Right hindlimb (tissue), 1 donor: ENCODE measurements at places on chromosomes 4 and X.

- no peak for DNase-seq
These were observed 93.8 kb downstream of the HDAC8 start for GRCh38 chrX:72478853-72479252.

DNA sequence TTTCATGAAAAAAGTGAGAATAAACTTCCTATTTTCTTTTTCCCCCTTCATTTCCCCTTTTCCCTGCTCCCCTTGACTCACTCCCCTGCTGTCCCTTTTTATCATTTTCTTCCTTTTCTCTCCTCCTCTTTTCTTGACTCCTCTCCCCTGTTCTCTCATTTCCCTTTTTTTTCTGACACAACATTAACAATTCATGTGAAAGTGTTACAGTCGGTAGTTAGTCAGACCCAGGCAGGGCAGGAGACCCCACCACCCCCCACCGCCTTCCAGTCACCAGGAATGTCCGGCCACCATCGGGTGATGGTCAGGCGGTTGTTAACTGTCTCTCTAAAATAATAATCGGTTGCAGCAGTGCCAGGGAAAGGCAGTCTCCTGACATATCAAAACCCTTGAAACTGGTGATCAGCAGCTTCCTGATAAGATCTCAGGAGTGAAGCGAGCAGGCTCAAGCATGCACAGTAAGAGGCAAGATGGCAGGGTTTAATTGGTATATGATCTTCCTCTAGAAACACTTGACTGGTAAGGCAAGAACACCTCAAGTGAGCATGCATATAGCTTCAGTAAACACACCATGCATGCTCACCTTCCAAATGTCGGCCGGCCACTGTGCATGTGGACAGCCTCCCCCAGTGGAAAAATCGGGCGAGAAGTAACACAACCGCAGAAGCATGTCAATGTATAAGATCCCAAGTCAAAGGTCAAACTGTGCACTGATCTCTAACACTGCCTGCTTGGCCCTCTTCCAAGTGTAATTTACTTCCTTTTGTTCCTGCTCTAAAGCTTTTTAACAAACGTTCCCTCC, 191.4 kb downstream of the NDST4 start:
- no peak for DNase-seq

- no peak for DNase-seq
These were observed 107.9 kb upstream of the ELOVL6 start for GRCh38 chr4:110306303-110306702.

- peak; percentile 91 for DNase-seq
These were observed 37.4 kb upstream of the SPON2 start for GRCh38 chr4:1209821-1210220.

- no peak for DNase-seq
These were observed 22.7 kb upstream of the STX18 start for GRCh38 chr4:4564522-4564921.

- no peak for DNase-seq
These were observed 247.7 kb upstream of the ETNPPL start for GRCh38 chr4:109010521-109010920.

- no peak for DNase-seq
These were observed 24.2 kb downstream of the L1CAM start for GRCh38 chrX:153861733-153862310.

DNA sequence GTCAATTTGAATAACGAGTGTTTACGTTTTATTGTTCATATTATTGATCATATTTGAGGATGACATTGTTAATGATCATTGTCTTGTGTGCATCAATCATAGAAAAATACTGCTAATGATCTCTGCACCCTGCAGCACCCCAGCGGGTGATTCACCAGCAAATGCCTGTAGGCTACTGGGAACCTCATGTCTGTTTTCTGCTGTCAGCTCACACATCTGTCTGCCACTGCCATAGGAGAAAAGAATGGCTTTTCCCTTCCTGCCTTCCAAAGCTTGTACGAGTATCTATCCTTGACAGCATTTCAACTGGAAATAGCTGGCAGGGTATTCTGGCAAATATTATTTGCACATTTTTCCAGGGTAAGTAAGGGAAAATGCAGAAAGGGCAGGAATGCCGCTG, 272.1 kb upstream of the TRAM1L1 start:
- no peak for DNase-seq

- peak; percentile 12 for DNase-seq
These were observed 6.6 kb downstream of the LANCL3 start for GRCh38 chrX:37578045-37578444.

DNA sequence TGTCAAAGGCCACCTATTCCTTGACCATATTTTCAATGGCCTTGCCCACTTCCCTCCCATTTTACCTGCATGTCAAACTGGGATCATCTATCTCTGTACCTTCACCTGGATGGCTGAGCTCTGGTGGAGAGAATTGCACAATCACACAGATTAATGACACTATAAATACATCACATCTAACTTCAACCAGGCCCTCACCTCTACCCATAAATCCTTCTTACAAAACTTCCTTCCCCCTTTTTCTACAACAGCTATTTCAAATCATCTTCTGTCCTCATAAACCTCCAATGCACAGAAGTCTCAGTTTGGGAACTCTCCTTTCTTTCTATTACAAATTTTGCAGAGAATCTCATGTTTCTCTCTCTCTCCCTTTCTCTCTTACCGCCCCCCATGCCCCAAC, 9.2 kb downstream of the PALLD start:
- DNase-seq = no peak

DNA sequence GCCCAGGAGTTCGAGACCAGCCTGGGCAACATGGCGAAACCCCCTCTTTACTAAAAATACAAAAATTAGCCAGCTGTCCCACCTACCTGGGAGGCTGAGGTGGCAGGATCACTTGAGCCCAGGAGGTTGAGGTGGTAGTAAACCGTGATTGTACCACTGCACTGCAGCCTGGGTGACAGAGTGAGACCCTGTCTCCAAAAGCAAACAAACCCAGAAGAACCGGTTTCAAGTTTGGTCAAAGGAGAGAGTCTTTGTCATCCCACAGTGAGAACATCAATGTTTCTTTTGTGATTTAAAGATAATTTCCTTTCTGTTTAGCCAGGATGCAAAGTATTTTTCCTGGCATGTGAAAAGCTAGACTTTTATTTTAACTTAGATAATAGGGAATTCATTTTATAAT, 26.7 kb downstream of the PDK3 start:
- no peak for DNase-seq

GRCh38 chrX:68998716-68999115, 166.5 kb downstream of the PJA1 start:
- DNase-seq = no peak

GRCh38 chrX:136608295-136608933, 39.5 kb upstream of the CD40LG start:
- no peak for DNase-seq

DNA sequence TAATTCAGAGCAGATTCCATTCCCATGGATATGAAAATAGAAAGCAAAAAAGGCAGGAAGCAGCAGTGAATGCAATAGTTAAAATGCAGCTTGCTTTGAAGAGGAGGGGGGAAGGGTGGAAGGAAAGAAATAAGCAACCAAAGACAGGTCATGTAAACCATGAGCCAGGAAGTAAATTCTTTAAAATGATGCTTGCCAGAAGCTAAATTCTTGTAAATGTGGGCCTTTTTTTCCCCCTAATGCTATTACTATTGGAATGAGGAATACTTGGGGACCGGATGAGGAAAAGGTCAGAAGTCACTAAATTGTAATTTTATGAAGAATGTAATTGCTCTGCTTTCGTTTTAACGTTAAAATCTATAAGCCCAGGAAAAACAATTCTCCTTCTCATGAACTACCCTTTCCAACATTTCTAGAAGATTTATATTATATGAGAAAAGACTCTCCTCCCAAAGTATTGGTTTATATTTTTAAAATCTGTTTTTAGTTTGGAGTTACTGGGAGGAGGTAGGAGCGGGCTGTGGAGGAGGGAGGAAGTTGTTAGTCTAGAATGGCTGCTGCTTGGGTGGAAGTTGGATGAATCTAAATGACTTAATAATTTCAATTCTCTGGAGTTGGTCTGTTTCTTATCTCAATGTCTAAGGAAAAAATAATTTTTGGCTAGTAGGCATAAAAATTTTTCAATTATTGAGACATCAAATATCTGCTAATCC, 77.6 kb upstream of the PCDH18 start:
- no peak for DNase-seq

DNA sequence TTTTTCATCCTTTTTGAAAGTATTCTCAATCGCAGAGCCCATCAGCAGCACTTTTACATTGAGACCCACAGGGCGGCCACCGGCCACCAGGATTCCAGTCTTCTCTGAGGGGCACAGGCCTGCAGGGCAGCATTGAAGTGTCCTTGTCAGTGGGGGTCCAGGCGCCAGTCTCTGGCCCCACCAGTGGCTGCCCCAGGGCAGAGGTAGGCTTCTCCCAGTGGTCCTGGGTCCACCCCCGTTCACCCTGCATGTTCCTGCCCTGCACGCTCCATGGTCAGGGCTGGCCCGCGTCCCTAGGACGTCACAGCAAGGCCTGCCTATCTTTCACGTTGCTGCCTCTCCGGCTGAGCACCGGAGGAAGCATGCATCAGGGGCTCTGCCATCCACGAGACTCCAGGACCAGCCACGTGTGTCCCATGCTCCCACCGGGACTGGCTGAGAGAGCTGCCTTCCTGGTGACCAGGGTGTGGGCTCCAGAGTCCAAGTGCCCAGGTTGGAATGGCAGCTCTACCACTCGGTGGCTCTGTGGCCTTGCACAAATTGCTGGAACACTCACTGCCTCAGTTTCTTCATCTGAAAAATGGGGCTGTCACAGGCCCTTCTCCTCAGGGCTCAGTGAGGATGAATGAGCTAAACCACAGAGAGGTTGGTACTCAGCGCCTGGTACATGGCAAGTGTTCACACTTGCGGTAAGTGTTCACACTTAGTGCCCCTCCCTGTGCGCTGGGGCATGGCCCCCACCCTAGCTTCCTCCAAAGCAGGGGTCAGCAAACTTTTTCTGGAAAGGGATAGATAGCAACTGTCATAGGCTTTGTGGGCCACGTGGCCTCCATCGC, 30.7 kb upstream of the JAKMIP1 start:
- no peak for DNase-seq

GRCh38 chr4:10006231-10006600, 15.1 kb downstream of the SLC2A9 start:
- DNase-seq = no peak

GRCh38 chr4:68373513-68373912, 23.6 kb upstream of the YTHDC1 start:
- peak; percentile 90 for DNase-seq

- DNase-seq = peak; percentile 19
These were observed 88.8 kb upstream of the ESX1 start for GRCh38 chrX:104343428-104344129.

GRCh38 chr4:46980851-46981250, 12.5 kb downstream of the GABRA4 start:
- no peak for DNase-seq

DNA sequence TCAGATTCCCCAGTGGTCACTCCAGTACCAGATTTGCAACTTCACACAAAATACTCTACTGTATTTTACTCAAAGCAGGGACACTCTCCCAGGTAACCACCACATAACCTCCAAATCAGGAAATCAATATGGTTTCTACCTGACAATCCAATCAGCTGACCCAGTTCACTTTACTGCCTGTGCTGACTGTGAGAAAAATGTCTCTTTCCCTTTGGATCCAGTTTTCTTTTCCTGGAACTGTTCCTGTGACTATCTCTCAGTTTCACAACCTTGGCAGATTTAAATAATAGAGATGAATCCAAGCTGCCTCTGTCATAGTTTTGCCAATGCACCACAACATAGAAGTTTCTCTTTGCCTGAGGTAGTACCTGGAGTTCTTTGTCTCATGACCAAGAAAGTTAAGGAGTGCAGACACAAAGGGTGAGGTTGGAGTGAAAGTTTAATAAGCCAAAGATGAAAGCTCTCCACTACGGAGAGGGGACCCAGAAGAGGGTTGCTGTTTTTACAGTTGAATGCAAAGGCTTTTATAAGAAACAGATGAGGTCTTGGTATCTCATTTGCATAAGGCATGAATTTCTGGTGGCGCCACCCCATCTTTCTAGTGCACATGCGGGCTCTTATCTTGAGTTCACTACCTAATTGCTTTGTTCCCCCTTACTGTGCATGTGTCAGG, 29.7 kb upstream of the IL9R start:
- DNase-seq = no peak

DNA sequence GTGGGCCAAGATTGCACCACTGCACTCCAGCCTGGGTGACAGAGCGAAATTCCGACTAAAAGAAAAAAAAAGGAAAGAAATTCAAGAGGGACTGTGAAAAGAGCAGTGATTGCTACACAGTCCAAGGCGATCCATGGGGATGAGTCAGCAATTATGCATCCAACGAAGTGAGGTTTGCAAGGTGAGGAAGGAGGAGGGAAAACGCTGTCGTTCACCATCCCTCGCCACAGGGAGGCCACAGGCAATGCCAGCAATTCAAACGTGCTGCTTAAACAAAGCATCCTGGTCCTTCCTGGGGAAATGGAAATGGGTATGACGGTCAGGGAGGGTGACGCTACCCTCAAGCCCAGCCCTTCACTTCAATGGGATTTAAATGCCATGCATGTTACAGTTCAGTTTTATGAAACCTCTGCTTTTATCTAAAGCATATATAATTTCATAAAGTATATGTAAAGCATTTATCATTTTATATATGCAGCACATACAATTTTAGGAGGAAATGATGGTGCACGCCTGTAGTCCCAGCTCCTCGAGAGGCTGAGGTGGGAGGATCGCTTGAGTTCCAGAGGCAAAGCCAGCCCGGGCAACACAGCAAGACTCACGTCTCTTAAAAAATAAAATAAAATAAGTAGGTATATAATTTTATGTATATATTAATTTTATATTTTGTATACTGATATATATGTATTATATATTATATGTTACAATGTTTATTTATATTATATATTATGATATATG, 108.7 kb downstream of the DHRSX start:
- no peak for DNase-seq

- DNase-seq = no peak
These were observed 44.3 kb downstream of the RASGEF1B start for GRCh38 chr4:81427344-81427821.

DNA sequence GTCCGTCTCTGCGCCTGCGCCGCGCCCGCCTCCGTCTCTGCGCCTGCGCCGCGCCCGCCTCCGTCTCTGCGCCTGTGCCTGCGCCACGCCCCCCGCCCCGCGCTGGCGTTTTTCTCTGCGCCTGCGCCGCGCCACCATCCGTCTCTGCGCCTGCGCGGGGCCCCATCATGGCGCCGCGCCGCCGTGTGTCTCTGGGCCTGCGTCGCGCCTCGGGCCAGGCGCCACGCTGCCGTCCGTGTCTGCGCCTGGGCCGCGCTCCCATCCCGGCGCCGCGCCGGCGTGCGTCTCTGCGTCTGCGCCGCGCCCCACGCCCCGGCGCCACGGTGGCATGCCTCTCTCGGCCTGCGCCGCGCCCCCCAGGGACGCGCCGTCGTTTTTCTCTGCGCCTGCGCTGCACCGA, 51.8 kb upstream of the DUX4 start:
- DNase-seq = no peak

DNA sequence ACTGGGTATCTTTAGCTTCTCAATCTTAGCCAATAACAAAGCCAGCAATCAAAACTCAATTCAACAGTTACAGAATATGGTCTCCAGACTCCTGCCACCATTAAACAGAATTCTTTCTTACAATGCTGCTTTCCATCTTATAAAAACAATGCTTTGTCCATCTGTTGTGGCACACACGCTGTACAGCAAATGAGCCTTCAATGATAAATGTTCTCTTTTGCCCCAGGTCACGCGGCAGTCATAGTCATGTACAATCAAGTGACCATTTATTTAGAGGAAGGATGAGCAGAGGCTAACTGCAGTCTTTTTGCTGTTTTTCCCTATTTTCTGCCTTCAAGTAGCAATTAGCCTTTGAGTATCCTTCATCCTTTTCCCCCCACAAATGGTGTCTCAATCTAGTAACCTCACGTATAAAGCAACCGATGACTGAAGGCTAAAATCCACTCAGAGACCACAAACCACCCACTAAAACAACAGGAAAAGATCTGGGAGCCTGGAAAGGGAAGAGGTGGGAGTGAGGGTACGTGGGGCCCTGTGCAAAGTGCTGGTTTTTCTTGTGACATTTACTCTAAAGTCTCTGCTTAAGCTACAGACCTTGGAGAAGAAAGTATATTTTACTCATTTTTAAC, 24.4 kb downstream of the TRIM2 start:
- DNase-seq = no peak
